ENCODE measurements at places on chromosomes 13 and 19. TPM values are rescaled to one million over a fixed set of nuclear protein-coding genes. Genes with fewer than 3 reads are reported as not detected.

DNA sequence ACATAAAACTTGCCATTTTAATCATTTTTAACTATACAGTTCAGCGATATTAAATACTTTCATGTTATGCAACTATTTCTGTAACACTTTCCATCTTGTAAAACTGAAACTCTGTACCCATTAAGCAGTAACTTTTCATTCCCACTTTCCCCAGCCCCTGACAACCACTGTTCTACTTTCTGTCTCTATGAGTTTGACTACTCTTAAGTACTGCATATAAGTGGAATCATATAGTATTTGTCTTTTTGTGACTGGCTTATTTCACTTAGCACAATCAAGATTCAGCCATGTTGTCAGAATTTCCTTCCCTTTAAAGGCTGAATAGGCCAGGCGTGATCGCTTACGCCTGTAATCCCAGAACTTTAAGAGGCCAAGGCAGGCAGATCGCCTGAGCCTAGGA, 56.2 kb downstream of the ARHGAP35 start:
- DNase-seq, result no peak

GRCh38 chr19:10091895-10092641, 6.0 kb downstream of the SHFL start:
- DNase-seq, result no peak

GRCh38 chr13:23715762-23716235, 145.6 kb downstream of the TNFRSF19 start:
- DNase-seq, result no peak

DNA sequence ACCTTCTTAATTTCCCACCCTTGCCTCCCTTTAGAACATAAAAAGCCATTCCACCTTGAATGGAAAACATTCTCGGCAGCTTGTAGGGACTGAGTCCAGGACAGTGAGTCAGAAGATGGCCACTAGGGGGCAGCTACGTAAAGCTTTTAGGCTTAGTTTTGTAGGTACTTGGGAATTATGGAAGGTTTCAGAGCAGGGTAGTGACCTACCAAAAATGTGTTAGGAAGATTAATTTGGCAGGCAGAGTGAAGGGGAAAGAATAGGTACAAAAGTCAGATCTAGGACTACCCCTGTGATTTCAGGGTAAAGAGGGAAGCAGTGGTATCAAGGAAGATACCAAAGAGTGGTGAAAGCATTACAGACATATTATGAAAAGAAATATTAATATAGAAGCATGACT, 198.4 kb downstream of the NDFIP2 start:
- DNase-seq, result peak; percentile 48

The CRX gene
- total RNA-seq, result not detected

Measured in Right ventricle myocardium inferior (tissue), 1 donor.